ENCODE measurements at places on chromosomes 7 and 10. TPM values are rescaled to one million over a fixed set of nuclear protein-coding genes. Genes with fewer than 3 reads are reported as not detected.

DNA sequence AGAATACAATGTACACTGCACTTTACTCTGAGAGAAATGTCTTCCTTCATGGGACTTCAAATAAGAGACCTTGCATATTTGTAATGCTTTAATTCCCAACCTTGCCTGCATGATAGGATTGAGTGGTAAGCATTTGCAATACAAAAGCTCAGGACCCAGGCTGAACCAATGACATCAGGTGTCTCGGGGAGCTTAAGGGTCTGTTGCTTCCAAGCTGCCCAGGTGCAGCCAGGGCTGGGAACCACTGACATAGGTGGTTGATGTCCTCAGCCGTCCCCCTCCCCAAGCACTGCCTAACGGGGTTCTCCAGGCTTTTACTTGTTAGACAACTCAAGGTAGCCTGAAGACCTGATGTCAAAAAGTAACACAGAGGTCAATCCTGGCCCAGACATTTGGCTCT lies 29.1 kb downstream of the FIGNL1 start:
- no peaks in the 10 kb centered on the region for H3K36me3 ChIP-seq
- H3K27ac ChIP-seq, result no peak overlapping the region
- no peaks in the 10 kb centered on the region for H3K27me3 ChIP-seq
- DNase-seq, result no peak
- no peak overlapping the region for H3K4me3 ChIP-seq
- H3K4me1 ChIP-seq, result peaks cover 2% of the 10 kb centered on the region

The PARD3 gene
- 47.2 TPM for total RNA-seq

- peaks cover 15% of the 10 kb centered on the region for H3K36me3 ChIP-seq
- H3K4me3 ChIP-seq, result peak overlapping the region; percentile 40
Measured at GRCh38 chr7:128530855-128531104, 54.2 kb downstream of the METTL2B start.

The CYP3A7 gene
- total RNA-seq, result not detected

DNA sequence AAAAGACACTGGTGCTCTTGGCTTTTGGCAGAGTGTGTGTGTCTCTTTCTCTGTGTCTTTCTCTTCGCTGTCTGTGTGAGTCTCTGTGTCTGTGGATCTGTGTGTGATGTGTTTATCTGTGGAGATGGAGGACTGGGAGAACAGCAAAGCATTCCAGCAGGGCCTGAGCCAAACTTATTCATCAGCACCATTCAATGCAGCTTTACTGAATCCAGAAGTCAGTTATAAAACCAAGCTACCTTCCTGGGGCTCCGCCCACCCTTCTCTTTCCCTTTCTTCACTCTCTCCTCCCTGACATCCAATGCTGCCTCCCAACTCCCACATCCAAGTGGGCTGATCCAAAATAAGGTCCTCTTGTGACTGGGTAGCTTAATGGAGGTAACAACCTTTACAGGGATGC lies 3.9 kb downstream of the SGMS1 start:
- no peaks in the 10 kb centered on the region for H3K27me3 ChIP-seq
- peaks cover 9% of the 10 kb centered on the region for H3K4me1 ChIP-seq

The BAG3 gene
- total RNA-seq, result 11.4 TPM

The SUN3 gene
- total RNA-seq, result not detected

The TFR2 gene
- total RNA-seq, result 2.3 TPM

- DNase-seq, result no peak
- no peak overlapping the region for H3K27ac ChIP-seq
- H3K4me1 ChIP-seq, result no peaks in the 10 kb centered on the region
- no peaks in the 10 kb centered on the region for H3K27me3 ChIP-seq
- H3K4me3 ChIP-seq, result no peak overlapping the region
Measured at GRCh38 chr10:128373071-128373749, 247.0 kb upstream of the MKI67 start.

DNA sequence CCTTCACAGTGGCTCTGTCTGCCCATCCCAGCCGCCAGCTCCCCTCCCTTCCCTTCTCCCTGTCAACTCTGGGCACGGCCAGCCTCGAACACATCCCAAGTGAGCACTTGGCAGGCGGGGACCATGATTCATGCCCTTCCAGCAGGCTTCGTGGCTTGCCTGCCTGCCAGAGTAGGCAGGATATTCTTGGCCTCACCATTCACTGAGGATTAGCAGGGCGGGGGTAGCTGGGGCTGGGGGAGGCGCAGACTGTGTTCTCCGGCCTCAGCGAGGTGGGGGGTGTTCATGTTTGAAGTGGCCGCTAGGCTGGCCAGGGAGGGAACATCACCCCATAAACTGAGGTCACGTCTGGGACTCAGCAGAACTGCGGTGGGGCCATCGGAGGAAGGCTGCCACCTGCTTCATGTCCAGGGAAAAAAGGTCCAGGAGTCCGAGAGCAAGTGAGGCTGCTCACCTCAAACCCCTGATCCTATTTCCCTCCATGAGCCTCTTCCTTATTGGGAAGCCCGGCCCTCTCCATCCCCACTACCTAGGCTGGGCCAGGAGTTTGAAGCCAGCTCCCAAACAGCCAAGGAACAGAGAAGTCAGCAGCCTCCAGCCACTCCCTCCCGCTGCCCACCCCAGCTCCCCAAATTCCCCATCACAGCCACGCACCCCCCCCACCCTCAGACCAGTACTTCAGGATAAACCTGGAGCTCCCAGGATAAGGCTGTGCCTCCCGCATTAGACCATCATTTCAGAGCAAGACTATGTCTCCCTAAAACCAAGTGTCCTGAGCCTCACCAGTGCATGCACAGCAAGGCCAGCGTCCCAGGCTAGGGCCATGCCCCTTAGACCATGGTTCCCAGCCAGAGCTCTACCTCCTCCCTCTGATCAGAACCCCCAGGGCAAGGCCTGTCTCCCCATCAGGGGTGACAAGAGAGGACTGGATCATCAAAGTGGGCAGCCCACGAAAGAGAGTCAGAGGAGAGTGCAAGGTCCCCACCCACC lies 42.8 kb upstream of the RABGEF1 start:
- no peaks in the 10 kb centered on the region for H3K4me1 ChIP-seq
- H3K36me3 ChIP-seq, result peaks cover 2% of the 10 kb centered on the region
- no peaks in the 10 kb centered on the region for H3K27me3 ChIP-seq
- H3K27ac ChIP-seq, result no peak overlapping the region

DNA sequence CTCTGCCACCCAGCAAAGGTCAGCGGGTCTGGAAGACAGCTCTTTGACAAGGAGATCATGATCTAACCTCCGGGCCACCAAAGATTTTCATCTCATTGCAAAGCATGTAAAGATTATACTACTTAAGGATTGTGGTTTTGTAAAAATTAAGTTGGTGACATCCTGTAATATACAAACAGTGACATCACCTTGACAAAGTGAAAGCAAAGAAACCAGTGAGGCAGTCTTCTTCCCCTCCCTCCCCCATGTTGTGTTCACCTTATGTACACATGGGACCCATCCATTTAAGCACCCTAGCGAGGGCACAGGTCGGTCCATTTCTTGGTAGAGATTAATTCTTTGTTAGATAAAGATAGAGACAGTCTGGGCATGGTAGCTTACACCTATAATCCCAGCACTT lies 3.9 kb downstream of the MDH2 start:
- no peak overlapping the region for H3K27ac ChIP-seq
- DNase-seq, result no peak
- H3K4me1 ChIP-seq, result peaks cover 5% of the 10 kb centered on the region

DNA sequence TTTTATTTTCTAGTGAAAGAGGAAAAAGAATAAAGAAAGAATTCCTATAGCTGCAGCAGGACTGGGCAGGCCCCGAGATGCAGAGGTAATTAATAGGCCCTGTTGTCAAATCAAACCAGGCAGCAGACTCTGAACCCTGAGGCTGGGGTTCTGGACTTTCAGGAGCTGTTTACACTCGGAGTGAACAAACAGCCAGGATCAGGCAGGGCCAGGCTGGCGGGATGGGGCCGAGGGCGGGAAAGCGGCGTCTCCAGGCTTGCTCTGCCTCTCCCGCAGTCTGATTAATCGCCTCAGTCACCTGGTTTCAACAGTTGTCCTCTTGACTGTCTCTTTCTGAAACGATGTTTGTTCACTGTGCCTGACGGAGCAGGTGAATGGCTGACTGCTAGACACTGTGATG lies 675.4 kb upstream of the FOXK1 start:
- peaks cover 11% of the 10 kb centered on the region for H3K4me1 ChIP-seq
- no peak overlapping the region for H3K4me3 ChIP-seq
- H3K27me3 ChIP-seq, result no peaks in the 10 kb centered on the region
- no peak for DNase-seq
- H3K36me3 ChIP-seq, result no peaks in the 10 kb centered on the region

DNA sequence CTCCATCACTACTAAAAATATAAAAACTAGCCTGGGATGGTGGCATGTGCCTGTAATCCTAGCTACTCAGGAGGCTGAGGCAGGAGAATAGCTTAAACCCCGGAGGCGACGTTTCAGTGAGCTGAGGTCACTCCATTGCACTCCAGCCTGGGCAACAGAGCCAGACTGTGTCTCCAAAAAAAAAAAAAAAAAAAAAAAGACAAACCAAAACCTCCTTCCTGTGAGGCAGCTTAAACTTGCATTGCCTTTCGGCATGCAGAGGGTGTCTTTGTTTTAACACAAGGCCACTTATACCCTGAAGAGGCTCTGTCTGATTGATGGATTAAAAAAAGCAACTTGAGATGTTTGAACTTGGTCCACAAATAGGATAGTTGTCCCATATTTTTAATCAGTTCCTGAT lies 128.4 kb upstream of the RSU1 start:
- no peak for DNase-seq
- no peaks in the 10 kb centered on the region for H3K4me1 ChIP-seq
- H3K36me3 ChIP-seq, result no peaks in the 10 kb centered on the region
- H3K27ac ChIP-seq, result no peak overlapping the region
- no peak overlapping the region for H3K4me3 ChIP-seq

- H3K27ac ChIP-seq, result no peak overlapping the region
- H3K4me3 ChIP-seq, result no peak overlapping the region
- H3K36me3 ChIP-seq, result peaks cover 4% of the 10 kb centered on the region
- no peak for DNase-seq
Measured at GRCh38 chr7:36951257-36951697, 227.0 kb upstream of the AOAH start.

- no peaks in the 10 kb centered on the region for H3K36me3 ChIP-seq
- no peaks in the 10 kb centered on the region for H3K4me1 ChIP-seq
- no peaks in the 10 kb centered on the region for H3K27me3 ChIP-seq
Measured at GRCh38 chr7:96887426-96887825, 117.9 kb upstream of the DLX6 start.

The SPDYE5 gene
- total RNA-seq, result not detected

The SPOCK2 gene
- 1.8 TPM for total RNA-seq

GRCh38 chr7:40138973-40139372 lies 4.2 kb downstream of the SUGCT start:
- H3K36me3 ChIP-seq, result no peaks in the 10 kb centered on the region
- no peak overlapping the region for H3K4me3 ChIP-seq
- no peak for DNase-seq
- H3K27me3 ChIP-seq, result no peaks in the 10 kb centered on the region
- H3K27ac ChIP-seq, result no peak overlapping the region

The LRRC4 gene
- total RNA-seq, result 10.4 TPM

DNA sequence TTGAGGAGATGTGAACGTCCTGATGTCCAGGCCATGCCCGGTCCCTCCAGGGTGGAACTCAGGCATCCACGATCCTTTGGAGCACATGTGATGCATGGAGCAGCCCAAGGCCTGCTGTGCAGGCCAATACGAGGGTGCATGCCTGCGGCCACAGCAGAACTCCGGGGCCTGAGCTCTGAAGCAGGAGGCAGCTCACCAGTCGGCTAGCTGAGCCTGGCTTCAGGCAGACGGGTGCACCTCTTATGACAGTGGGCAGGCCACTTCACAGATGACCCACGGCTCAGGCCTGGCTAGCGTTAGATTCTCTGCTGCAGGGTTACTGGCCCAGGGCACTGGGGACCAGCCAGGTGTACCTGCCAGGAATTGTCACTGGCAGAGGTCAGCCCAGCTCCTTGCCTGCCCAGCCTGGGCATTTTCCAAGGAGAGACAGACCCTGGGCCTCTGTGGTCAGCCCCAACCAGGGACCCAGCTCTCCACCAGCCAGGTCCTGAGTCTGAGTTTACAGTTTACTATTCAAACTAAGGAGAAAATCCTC lies 29.6 kb upstream of the INPP5A start:
- no peaks in the 10 kb centered on the region for H3K36me3 ChIP-seq
- no peak overlapping the region for H3K27ac ChIP-seq
- no peaks in the 10 kb centered on the region for H3K4me1 ChIP-seq
- no peaks in the 10 kb centered on the region for H3K27me3 ChIP-seq

The SEMA3A gene
- 60.0 TPM for total RNA-seq

- peaks cover 16% of the 10 kb centered on the region for H3K36me3 ChIP-seq
- H3K27ac ChIP-seq, result no peak overlapping the region
Measured at GRCh38 chr10:123038782-123039631, 30.2 kb downstream of the ACADSB start.

- H3K4me1 ChIP-seq, result peaks cover 10% of the 10 kb centered on the region
- peak within 1 kb of the TSS; percentile 85 for H3K4me3 ChIP-seq
- DNase-seq, result peak; percentile 71
- no peaks in the 10 kb centered on the region for H3K27me3 ChIP-seq
- no peaks in the 10 kb centered on the region for H3K36me3 ChIP-seq
Measured at GRCh38 chr10:87659571-87660483, at the start of gene PAPSS2. TSS of gene PAPSS2 (plus strand) at chr10:87659878. CDS start at chr10:87659982, 104 bp downstream.

DNA sequence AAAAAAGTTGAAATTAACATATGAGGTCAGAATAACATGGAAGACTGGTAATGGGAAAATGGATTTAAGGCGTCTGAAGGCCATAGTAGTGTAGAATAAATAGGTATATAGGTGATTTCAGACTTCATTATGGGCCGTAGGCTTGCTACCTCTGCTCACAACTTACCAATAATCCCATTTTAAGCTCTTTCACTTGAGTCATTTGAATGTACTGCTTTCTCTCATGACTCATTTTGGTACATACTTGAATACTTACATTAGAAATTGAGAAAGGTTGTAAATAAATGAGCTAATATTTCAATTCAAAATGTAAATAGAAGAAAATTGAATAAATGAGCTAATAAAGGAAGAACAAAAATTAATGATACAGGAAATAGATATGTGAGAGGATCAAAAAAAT lies 42.2 kb upstream of the NEUROD6 start:
- no peak overlapping the region for H3K4me3 ChIP-seq
- H3K4me1 ChIP-seq, result no peaks in the 10 kb centered on the region
- no peak overlapping the region for H3K27ac ChIP-seq

The SPDYE18 gene
- not detected for total RNA-seq

DNA sequence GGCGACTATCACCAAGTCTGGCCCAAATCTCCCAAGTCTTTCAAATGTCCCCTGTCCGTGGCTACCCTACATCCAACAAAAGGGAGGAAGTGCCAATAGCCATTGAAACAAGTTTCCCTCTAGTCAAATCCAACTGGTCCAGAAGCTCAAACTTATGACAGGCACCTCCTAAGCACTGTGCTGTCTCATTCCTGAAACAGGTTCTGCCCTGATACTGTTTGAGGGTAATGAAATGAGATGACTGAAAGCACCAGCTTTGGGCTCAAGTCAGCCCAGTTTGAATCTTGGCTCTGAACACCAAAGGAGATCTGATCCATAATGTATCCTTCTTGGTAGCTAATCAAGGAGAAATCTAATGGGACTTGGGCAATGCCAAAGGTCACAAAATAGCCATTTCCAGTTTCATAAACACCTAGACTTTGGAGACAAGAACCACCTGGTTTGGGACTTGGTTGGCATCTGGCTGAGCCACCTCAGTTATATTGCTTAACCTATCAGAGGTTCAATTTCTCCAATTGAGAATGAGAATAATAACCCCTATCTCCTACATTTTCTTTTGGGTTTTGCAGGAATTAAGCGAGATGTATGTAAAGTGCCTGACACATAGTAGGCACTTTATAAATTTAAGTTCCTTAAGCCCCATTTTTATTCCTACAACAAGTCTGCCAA lies 34.7 kb upstream of the ARID5B start:
- no peak overlapping the region for H3K27ac ChIP-seq
- DNase-seq, result no peak
- H3K36me3 ChIP-seq, result no peaks in the 10 kb centered on the region
- H3K4me3 ChIP-seq, result no peak overlapping the region
- no peaks in the 10 kb centered on the region for H3K4me1 ChIP-seq
